ENCODE measurements at places on chromosomes 6 and 20. TPM values are rescaled to one million over a fixed set of nuclear protein-coding genes. Genes with fewer than 3 reads are reported as not detected.
A peak's percentile ranks its signal among the peaks of the same experiment; 100 is the strongest.

GRCh38 chr20:47927385-47927851 lies 142.1 kb upstream of the SULF2 start:
- H3K4me3 ChIP-seq, result no peak overlapping the region
- H3K36me3 ChIP-seq, result no peaks in the 10 kb centered on the region
- H3K27me3 ChIP-seq, result no peaks in the 10 kb centered on the region
- no peak for DNase-seq
- H3K4me1 ChIP-seq, result no peaks in the 10 kb centered on the region

TBC1D22B gene
- total RNA-seq, result 7.7 TPM

- no peak overlapping the region for H3K27ac ChIP-seq
- no peaks in the 10 kb centered on the region for H3K27me3 ChIP-seq
- H3K4me3 ChIP-seq, result no peak overlapping the region
- no peaks in the 10 kb centered on the region for H3K4me1 ChIP-seq
- no peak for DNase-seq
Observed at GRCh38 chr6:111243095-111243494, 155.8 kb downstream of the SLC16A10 start.

GRCh38 chr20:22576733-22577514 lies 7.4 kb downstream of the FOXA2 start:
- no peak overlapping the region for H3K4me3 ChIP-seq
- no peak for DNase-seq
- H3K27ac ChIP-seq, result no peak overlapping the region
- H3K36me3 ChIP-seq, result no peaks in the 10 kb centered on the region
- H3K4me1 ChIP-seq, result peaks cover 3% of the 10 kb centered on the region

- H3K27ac ChIP-seq, result no peak within 1 kb of the TSS
- no peaks in the 10 kb centered on the region for H3K36me3 ChIP-seq
- H3K4me3 ChIP-seq, result peak within 1 kb of the TSS; percentile 7
- no peak for DNase-seq
- peaks cover 87% of the 10 kb centered on the region for H3K27me3 ChIP-seq
Observed at GRCh38 chr20:63254232-63254605, at the start of gene NKAIN4. NKAIN4 (minus strand) TSS chr20:63254463; CDS start chr20:63254450, 13 bp downstream.

SIRPB1 gene
- 0.90 TPM for total RNA-seq
